ENCODE measurements at places on chromosomes 5 and 9.

DNA sequence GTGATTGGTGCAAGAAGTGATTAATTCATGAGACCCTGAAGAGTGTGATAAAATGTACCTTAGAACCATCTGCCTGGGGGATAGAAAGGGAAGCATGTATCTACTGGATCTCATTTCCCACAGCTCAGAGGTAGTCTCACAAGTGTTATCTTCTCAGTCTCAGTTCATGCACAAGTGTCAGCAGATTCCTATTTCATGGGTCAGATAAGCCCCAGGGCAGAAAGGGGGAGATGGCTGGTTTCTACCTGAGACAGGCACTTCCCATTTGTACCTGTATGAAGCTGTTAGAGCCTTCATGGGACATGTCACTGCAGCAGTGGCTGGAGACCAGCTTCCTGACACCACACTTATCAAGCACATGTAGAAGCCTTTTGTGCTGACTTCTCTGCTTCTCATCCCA lies 45.6 kb upstream of the SMIM15 start:
- DNase-seq: no peak

DNA sequence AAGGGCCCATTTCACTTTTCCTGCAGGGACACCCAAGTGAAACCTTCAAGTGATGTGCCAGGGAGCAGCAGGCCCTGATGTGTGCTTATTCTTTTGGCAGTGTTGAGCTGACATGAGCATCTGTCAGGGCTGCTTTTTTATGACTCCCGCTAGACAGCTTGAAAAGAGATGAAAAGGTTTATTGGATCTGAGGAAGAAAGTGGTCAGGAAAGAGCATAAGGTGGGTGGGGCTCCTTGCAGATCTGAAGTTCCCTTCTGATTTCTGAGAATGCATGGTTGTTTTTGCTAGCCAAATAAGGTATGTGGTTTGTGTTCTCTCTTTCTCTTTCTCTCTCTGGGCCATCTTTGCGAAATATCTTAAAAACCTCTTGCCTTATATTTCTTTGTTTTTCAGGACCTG lies 316.1 kb downstream of the DMRT2 start:
- DNase-seq: peak; percentile 23

- DNase-seq: no peak
Measured at GRCh38 chr9:120869726-120870125, 7.3 kb downstream of the PHF19 start.

DNA sequence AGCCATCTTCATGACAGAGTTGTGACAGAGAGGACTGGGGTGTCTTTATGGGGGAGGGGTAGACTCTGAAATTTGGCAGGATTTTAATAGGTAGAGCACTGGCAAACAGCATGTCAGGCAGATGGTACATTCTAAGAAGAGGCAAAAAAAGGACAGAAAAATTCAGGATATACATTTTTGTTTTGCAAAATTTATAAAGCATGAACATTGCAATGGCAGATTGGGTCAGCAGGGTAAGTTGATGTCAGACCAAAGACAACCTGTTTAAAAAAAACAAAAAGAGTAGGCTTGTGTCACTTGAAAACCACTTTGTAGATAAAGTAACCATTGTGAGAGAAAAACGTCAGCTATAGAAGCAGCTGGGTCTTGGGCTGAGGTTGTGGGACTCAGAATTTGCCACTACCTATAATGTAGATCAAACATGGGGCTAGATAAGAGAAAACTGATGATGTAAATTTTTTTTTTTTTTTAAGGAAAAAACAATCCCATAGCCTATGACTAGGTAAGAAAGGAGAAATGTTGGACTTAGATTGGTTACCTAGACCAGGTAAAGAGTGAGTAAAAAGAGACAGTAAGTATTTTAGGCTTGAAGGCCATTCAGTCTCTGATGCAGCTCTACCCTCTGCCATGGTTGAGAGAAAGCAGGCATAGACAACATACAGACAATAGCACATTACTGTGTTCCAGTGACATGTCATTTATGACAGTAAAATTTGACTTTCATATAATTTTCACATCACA lies 8.3 kb downstream of the CAMK4 start:
- DNase-seq: no peak

DNA sequence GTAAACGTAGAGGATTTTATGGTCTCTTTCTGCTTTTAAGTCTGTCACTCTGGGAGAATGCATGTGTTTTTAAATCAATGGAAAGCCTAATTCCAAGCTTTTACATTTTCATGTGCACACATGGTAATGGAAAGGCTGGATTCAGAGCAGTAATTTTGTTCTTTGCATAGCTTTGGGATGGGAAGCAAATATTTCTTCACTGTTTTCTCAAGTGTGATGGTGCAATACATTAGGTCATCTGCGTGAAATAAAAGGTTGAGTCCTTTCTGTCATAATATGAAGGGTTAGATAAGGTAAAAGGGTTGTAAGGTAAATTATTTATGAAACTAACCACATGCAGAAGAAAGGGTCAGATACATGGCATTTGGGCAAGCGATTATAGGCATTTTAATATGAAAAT lies 88.2 kb upstream of the NR3C1 start:
- no peak for DNase-seq

GRCh38 chr9:35598866-35599590 lies 6.0 kb upstream of the TESK1 start:
- DNase-seq: no peak

DNA sequence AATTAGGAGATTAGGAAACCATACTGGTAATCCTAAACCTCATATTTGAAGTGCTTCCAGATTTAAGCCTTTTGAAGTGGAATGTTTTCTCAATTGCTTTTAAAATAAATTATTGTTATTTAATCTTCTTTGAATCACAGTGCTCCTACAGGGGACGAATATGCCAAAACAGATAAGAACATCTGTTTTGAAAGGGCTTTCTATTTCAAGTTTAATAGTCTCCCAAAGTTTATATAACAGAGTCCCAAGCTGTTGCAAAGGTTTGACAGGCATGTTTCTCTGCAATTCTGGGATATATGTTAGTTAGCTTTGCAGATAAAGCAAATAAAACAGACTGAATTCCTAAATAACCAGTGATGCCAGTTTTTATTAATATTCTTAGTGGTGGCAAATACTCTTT lies 803.7 kb downstream of the TLE4 start:
- peak; percentile 39 for DNase-seq

- DNase-seq: no peak
Measured at GRCh38 chr5:56848206-56848605, 32.9 kb downstream of the MAP3K1 start.

- DNase-seq: no peak
Measured at GRCh38 chr5:103849934-103850333, 287.3 kb upstream of the NUDT12 start.

DNA sequence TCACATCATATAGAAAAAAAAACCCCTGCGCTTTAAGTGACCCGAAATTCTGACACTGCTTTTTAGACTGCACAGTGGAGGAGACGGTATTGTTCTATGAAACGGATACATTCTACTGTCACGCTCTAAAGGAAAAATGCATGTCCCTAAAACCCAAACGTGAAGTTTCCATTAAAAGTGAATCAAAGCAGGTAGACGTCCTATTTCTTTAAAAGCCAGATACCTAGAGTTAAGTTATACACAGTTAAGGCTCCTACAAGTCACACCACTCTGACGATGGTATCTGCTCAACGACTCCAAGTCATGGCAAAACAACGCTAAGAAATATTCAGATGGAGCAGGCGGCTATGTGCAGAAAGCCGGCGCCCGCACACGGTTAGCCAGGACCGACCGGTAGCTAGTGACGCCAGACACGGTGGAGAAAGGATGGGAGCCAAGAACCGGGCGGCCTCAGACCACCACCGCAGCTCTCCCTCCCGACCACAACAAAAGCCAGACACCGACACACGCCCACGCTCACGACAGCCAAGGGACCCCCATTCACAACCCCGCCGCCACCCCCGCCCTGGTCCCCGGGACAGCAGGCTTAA lies 734 bp downstream of the SKP1 start:
- no peak for DNase-seq

DNA sequence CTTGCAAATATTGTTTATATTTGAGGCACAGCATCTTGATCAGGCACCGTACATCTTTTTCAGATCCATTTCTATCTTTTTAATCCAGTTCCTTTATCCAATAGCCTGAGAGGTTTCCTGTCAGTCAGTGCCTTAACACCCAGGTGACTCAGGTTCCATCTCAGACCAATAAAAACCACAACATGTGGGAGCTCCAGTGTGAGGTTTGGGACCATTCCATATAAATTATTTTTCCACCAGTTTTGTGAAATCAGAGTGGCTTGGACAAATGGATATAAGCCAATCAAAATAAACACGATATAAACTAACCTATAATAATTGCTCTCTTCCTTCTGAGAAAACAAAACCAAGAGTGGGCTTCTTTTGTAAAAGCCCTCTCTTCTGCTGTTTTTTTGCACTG lies 351.3 kb downstream of the NTRK2 start:
- DNase-seq: no peak

DNA sequence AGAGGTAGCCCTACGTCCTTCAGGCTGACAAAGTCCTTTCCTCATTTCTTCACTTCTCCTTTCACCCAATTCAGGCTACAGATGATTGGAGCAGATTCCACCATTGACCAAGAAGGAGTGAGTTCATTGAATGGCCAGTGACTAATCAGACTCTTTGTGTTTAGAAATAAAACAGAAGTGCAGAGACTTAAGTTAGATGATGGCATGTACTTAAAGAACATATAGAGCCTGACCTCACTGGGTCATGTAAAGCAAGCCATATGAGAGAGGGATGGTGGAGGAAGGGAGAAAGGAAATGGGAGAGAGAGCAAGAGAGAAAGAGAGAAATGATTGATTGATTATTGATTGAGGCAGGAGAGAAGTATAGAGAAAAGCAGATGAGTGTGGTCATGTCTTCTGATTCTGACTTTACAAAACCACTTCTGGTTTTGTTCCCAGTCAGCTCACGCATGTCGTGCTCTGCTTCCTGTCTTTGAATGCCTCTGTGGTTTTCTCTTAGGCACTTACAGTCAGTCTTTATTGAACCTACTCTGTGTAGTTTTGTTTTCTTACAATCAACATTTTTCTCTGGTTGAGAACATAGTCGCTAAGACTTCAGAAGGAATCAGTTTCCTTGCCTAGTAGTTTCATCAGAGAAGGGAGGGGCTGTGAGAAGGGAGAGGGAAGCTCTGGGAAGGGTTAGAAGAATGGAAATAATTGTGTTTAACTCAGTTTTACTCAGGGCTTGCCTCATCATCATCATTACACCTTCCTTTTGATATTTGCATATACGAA lies 149.2 kb upstream of the KLF9 start:
- DNase-seq: no peak

GRCh38 chr9:96491079-96491879 lies 41.3 kb downstream of the HABP4 start:
- no peak for DNase-seq

- peak; percentile 66 for DNase-seq
Measured at GRCh38 chr5:159094745-159095144, 5.0 kb downstream of the EBF1 start.

- no peak for DNase-seq
Measured at GRCh38 chr9:134655586-134656333, 14.2 kb downstream of the COL5A1 start.

DNA sequence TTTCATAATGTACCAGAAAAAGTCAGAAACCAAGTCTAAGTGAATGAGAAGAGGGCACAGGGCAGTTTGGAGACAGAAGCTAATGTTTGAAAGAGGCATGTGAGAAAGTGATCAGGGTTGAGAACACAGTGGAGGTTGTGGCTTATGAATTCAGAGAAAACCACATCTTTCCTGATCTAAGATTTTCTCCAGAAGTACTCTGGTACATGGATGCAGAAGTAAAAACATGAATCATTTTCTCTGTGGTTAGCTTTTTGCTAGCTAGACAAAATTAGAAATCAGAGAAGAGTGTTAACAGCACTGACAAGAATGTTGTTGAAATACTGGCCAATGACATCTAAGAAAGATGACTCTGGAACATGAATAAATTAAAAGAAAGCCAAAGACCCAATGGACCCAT lies 541.1 kb downstream of the DNAH5 start:
- no peak for DNase-seq

- DNase-seq: no peak
Measured at GRCh38 chr9:12760758-12761157, 14.1 kb upstream of the LURAP1L start.

DNA sequence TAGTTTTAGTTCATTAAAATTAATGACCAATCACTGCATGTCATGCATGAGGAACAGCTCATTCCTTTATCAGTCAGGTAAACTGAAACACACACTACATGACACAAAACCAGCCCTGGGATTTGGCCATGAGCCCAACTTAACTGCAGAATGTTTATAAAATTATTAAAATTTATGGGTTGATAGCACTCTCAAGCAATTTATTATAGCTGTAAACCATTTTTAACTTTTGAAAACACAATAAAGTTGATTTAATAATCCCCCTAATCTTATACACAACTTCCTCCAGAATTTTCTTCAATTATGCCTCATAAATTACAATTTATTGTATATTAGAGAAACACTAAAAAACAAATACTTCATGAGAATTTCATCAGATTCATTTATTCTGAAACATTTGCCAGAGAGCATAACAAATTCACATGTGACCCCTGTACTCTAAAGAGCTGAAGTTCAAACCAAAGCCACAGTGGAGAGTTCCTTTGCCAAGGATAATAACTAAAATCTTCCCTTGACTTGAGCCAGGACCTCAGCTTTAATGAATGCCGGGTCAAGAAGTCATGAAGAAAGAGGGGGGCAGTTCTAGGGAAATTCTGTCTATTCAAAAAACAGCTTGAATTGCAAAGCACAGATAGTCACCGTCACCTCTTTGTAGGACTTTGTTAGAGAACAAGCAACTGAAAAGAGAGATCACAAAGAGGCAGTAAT lies 763.7 kb upstream of the GRAMD2B start:
- no peak for DNase-seq

- DNase-seq: no peak
Measured at GRCh38 chr5:76499507-76500161, 96.5 kb downstream of the IQGAP2 start.

- DNase-seq: no peak
Measured at GRCh38 chr5:151191661-151192060, 32.2 kb downstream of the CCDC69 start.

- no peak for DNase-seq
Measured at GRCh38 chr5:104372796-104373195, 810.2 kb upstream of the NUDT12 start.

DNA sequence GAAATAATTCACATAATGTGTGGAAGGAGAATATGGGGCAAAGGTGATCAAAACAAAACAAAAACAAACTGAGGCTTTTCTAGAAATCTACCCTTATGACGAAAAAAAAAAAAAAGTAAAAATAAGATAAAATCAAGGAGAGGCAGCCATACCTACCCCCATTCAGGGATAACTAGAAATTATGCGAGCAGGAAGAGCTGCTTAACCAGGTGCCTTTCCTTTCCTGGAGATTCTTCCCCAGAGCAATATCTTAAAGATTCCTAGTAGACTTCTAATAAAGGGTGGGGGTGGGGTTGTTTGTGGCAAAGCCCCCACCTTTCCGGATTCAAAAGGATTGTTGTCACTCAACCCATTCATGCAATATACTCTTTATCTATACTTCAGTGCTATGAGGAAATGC lies 112.0 kb upstream of the IFNK start:
- no peak for DNase-seq

- DNase-seq: no peak
Measured at GRCh38 chr5:130425424-130425823, 521.2 kb downstream of the CHSY3 start.

DNA sequence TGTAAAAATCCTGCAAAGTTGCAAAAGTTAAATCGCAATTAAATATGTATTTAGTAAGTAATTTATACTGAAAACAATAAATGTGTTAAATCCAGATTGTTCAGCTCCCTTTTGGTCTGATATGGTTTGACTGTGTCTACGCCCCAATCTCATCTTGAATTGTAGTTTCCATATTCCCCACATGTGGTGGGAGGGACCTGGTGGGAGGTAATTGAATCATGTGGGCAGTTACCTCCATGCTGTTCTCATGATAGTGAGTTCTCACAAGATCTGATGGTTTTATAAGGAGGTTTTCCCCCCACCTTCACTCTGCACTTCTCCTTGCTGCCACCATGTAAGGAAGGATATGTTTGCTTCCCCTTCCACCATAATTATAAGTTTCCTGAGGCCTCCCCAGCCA lies 140.0 kb downstream of the CDH6 start:
- DNase-seq: no peak

All from NCI-H524 treated with DMSO at 0.1 percent for 48 hours (cell line).